Stimulated activated CD8-positive, alpha-beta memory T cell treated with anti-CD3 and anti-CD28 coated beads, Interleukin-15, amount 100 ng/mL, for 1 hour (primary cell): ENCODE measurements at places on chromosomes 5 and 9.

DNA sequence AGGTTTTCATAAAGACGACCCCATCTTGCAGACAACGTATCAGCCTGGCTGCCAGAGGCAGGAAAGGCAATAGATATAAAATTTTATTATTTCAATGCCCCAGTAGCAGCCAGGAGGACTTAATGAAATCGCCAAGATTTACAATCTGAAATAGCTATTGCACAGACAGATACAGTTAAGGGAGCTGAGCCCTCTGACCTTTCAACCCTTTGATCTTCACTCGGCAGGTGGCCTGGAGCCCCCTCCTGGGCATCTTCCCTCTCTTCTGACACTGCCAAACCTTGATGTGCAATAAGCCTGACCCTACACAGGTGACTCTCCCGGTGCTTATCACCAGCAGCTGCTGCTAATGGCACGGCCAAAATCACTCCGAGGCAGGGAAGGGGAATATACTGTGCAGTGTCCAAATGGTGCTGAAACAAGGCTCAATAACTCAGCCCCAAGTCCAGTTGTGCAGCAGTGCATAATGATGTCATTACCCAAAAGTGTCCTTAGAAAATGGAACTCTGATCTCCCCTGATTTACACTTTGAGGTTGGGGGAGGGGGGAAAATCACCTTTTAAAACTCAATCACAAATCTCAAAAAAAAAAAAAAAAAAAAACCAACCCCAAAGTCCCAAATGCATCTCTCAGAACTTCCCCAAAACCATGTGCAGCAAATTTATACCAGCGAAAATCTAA lies 242.0 kb downstream of the CRB2 start:
- DNase-seq = no peak

DNA sequence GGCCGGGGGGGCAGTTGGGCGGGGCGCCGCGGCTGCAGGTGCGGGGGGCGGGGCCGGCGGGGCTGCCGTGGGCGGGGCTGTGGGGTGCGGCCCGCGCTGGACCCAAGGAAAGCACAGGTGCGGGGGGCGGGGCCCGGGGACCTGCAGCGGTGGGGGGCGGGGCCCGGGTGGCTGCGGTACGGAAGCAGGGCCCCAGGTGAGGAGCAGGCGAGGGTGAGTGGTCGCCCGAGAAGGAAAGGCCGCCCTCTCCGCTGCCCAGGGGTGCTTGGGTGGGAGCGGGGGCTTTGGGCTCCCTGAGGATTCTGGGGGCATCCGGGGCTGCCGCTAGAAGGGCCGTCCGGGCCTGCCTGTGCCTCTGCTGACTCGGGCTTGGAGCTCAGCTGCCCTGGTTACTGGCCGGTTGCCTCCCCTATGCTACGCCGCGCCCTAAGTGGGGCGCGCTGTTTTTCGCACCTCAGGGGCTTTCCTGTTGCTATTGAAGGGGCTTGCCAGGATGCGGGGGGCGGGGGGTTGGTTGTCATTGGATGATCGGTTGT lies 767 bp downstream of the RALGPS1 start:
- peak; percentile 1 for DNase-seq

DNA sequence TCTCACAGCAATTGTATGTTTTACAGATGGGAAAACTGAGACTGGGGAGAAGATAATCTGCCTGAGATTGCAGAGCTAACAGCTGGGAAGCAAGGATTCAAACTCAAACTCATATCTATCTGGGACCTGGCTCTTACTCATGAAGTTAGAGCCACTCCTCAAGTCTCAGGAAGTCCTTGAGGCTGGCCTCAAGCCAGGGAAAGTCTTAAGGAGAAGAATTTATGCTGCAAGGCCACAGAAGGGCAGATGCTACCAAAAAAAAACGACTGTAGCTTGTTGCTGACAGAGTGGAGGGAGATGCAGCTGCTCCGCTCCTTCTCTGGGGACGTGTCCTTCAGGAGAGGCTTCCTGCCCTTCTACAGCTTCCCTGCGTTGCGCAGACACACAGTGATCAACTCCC lies 39.8 kb downstream of the BARHL1 start:
- DNase-seq = no peak

- DNase-seq = no peak
These were observed 5.7 kb downstream of the PDE6A start for GRCh38 chr5:149938791-149939358.

DNA sequence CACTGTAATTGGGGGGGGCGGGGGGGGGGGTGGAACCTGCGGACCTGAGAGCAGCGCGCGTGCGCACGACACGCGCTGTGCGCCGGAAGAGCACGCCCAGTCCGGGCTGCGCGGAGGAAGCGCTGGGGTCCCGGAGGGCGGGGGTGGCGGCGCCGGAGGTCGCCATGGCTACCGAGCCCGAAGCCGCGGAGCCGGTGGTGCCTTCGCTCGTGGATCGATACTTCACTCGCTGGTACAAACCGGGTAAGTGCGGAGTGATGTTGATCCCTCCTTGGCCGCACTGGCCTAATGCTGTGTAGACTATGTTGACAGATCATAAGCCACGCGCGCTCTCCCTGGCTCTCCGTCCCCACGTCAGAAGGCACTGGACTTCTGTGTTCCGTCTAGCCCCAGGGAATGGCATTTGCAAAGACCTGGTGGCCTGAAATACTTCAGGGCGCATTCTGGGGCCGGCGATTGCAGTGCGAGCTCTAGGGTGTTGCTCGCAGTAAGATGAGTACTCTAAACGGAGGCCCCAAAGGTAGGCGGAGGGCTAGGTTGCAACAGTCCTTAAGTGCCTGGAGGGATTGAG lies at the start of gene ABITRAM:
TSS of gene ABITRAM (plus strand) at position 78 of the 571 bp plus-strand sequence. CDS start at position 165, 87 bp downstream.
- DNase-seq = peak; percentile 50

DNA sequence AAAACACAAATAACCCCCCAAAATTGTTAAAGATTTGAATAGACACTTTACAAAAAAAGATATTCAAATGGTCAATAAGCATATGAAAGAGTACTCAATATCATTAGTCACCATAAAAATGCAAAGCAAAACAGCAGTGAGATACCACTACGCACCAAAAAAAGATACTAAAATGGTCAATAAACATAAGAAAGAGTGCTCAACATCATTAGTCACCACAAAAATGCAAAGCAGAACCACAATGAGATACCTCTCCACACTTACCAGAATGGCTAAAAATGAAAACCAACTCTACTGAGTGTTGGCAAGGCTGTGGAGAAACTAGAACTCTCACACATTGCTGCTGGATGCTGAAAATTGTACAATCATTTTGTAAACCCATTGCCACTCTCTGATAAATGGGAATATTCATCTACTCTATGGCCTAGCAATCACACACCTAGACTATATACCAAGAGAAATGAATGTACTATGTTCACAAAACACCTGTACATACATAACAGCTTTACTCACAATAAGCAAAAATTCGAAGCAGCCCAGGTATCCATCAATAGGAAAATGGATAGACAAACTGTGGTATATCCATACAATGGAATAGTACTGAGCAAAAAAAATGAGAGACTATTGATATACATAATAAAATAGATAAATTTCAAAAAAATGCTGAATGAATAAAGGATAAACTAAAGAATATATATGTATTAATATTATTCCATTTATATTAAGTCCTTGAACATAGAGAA lies 205.0 kb upstream of the DAPK1 start:
- DNase-seq = no peak

GRCh38 chr5:151086905-151087360 lies 6.1 kb upstream of the TNIP1 start:
- DNase-seq = peak; percentile 35
